Umbilical cord (tissue), 2 donors: ENCODE measurements at places on chromosomes 2 and 18. TPM values are rescaled to one million over a fixed set of nuclear protein-coding genes. Genes with fewer than 3 reads are reported as not detected.

DNA sequence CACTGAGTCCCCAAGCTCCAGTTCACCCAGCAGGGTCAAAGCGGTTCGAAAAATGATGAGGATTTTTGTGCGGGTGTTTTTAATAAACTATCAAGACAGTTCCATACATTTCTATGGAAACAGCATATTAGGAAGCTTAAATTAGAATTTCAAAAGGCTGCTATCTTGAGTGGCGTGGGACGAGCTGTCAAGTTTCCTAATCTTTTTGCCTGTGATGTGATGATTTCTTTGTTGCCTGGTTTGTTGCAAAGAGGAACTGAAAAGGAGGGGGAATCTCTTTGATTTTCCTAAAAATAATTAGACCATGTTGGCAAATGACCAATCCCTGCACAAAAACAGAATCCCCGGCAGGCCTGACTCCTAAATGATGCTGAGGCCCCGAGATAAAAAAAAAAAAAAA is 66.1 kb upstream of the ATG16L1 start:
- DNase-seq: no peak

- no peak for DNase-seq
Measured at GRCh38 chr18:28574175-28574574, 397.2 kb upstream of the CDH2 start.

DNA sequence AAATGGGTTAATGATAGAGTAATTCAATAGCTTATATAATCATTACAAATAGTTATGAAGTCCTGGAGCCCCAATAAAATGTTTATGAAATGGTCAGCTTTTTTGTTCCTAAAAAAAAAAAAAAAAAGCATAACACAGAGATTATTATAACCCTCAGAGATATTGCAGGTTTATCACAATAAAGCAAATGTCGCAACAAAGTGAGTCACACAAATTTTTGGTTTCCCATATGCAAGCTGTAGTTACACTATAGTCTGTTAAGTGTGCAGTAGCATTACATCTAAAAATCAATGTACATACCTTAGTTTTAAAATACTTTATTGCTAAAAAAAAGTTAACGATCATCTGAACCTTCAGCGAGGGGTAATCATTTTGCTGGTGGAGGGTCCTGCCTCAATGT is 20.0 kb downstream of the WDFY1 start:
- DNase-seq: no peak

The AGFG1 gene
- total RNA-seq: 33.9 TPM

The ABCB11 gene
- total RNA-seq: 7.9 TPM

The FHOD3 gene
- 59.7 TPM for total RNA-seq
